ENCODE measurements at places on chromosomes 5 and 9. TPM values are rescaled to one million over a fixed set of nuclear protein-coding genes. Genes with fewer than 3 reads are reported as not detected.

C8G gene
- 2.2 TPM for total RNA-seq

F2RL2 gene
- 0.27 TPM for total RNA-seq

RALGPS1 gene
- total RNA-seq, result 21.1 TPM

GABRA1 gene
- total RNA-seq, result not detected

SH3GL2 gene
- total RNA-seq, result 3.1 TPM

ZNF454 gene
- total RNA-seq, result 2.3 TPM

ROPN1L gene
- 0.20 TPM for total RNA-seq

SLU7 gene
- total RNA-seq, result 46.5 TPM

TAS2R1 gene
- not detected for total RNA-seq

DNA sequence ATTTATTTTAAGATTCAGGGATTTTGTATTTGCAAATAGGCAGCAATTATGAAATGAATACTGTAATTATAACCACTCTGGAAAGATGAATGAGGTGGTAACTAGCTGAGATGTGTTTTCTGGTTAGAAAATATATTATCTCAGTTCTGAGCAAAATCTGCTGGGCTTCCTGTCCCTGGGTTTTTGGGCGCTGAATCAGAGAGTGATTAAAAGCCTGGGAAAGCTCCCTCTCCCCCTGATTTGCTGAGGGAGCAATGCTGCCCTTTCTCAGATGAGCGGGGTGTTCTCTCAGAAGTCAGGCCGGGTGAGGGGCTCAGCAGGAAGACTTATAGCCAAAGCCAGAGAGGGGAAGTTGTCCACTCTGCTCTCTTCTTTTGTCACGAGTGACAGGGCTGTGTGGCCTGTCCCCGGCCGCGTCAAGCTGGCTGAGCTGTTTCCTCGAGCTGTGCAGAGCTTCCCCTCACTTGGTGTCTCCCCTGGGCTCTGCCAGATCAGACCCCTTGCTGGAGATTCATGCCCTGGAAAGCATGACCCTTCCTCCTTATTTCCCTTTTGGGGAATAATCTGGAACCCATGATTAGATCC is 39.8 kb upstream of the PITX1 start:
- no peak for DNase-seq

DNA sequence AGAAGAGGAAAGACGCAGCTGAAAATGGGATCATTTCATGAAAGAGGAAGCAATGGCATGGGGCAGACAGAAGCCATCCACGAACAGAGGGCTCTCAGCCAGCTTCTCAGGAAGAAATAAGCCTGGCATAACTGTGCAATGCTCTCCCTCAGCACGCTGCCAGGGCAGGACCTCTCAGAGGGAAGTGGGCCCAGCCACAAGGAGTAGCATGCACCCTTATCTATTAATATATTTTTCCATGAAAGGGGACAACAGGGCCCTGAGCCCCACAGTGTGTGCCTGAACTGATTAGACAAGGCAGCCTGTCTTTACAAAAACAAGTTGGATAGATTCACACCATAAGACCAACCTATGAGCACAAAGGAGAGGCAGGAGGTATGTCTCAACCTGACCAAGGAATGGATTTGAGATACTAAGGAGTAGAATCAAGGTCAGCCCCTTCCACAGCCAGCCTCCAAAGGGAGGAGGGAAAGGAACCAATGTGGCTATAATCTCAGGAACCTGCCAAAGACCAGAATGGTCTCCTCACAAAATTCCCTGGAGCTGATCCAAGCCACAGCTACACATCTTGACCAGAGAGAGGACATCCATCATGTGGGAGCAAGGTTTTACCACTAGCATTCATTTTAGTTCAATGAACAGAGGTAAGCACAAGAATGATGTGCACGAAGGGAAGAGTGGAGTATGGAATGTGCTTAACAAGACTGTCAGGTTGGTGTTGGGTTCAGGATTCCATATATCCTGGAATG is 154.8 kb downstream of the SIL1 start:
- DNase-seq, result no peak

DNA sequence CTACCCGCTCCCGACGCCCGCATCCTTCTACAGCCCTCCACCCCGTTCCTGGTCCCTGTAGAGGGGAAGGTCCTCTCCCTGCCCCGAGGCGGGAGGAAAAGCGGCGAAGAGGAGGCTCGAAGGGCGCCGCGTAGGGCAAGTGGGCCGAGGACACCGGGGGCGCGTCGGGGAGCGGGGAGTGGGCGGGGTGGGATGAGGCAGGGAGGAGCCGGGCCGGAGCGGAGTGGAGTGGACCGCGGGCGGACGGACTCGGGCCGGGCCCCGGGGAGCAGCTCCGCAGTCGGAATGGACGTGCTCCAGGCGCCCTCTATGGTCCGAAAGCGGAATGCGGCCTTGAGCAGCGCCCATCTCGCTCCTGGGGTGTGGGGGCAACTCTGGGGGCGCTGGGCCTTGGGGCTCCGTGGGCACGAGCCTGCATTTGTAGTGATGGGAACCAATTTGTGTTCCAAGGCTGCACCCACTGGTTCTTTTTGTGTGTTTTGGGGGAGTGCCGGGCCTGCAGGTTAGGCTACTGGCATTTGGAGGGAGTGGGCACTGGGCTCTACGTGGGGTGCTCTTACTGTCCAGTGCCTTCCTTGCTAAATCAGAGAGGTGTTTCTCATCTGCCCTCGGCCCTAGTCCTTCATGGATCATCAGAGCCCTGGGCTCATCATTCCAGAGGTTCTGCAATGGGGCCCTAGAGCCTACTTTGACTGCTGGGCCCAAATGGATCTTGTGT is 7.3 kb downstream of the IRX1 start:
- DNase-seq, result peak; percentile 71

DNA sequence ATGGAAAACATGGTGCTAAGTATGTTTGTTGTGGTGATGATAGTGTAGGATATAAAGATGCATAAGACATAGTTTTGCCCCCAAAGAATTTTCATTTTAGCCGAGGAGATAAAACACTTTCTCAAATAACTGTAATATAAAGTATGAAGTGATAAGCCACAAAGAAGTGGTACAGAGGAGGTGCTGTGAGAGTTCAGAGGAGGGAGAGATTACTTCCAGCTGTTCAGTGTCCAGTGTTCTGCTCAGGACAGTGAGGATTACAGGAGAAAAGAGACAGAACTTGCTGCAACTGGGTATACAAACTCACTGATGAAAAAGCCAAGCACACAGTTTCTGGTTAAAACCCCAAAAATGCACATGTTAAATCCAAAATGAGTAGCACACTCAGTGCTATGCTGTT is 309.3 kb downstream of the KIAA0825 start:
- DNase-seq, result no peak

- DNase-seq, result no peak
These were observed 994 bp downstream of the POLE3 start for GRCh38 chr9:113409481-113409880.

- DNase-seq, result peak; percentile 63
These were observed 54.4 kb downstream of the GNAQ start for GRCh38 chr9:77977210-77977611.

DNA sequence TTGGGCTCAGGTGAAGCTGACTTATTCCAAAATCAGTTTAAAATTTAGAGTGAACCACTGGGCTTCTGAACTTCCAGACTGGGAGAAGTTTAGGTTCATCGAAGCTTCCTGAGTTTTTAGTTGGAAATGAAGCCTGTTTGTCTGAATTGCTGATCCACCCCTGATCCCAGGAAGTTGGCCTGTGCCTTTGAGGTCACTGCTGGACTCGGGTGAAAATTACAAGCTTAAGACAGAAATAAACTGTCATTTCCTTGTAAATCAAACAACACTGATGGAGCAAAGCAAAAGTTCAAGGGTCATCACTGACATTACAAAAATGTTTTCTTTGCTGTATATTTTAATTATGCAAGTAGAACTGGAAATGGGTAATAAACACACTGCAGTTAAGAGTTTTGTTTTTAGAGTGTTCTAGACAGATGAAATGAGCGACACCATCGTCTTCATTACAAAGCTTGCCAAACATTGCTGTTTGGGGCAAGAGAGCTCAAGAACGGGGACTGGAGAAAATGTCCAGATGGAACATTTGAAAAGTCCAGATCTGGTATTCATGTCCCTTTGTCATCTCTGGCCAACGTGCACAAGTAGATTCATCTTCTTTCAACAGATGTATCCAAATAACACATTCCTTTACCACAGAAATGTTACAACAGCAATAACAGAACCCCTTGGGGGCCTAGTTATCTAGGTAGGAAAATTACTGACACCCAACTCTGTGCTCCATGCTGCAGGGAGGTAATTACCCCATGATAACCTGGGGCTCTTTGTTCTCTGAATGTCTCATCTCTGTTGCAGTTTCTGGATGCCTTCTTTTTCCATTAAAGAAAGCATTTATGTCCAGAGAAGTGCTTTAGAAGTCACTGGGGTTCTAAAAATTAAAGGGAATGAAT is 142.4 kb upstream of the ERCC6L2 start:
- DNase-seq, result no peak

DNA sequence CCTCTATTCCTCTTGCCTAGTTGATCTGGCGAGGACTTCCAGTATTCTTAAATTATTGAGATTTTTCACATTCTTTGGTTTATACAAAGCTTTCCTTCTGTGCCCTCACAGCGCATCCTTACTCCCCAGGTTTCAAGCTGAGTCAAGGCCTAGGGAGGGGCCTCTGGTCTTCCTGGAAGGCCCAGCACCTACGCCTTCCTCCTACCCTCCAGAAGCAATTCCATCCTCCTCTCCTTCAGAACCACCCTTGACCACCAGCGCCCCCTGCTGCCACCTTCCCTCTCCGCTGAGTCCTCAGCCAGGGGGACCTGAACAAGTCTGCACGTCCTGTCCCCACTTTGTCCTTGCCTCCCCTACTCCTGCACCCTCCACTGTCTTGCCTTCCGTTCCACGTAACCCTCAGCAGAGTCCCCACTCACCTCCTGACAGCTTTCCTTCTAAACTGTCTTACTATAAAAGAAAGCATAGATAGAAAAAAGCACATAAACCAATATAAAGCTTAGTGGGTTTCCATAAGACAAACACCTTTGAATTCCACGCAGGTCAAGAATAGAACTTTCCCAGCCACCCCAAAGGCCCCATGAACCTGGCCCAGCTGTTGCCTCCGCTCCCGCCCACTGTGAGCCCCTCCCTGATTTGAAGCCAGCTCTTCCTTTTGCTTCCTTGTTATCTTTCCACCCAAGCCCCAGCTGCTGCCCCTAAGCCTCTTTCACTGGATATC is 63.0 kb upstream of the CTSL start:
- peak; percentile 86 for DNase-seq

DNA sequence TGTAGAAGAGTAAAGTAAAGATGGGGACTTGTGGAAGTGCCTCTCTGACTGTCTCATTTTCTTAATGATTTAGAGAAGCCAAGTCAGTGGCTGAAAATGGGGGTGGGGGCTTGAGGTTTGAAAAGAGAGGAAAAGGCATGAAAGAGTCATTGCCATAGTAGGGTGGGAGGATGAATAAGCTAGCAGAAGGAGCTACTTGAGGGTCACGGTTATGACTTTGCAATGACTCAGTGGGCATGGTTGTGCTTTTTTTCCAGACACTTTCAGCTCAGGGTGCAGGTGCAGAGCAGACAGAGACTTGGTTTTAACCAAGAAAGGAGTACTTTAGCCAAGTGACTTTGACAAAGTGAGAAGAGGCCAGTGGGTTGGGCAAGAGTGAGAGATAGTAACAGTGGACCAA is 117.8 kb downstream of the PTTG1 start:
- no peak for DNase-seq

- peak; percentile 61 for DNase-seq
These were observed 58.0 kb downstream of the SLC22A5 start for GRCh38 chr5:132427281-132428146.

GRCh38 chr5:151798674-151799073 is 26.9 kb downstream of the G3BP1 start:
- DNase-seq, result no peak

- DNase-seq, result no peak
These were observed 493.1 kb downstream of the ZNF608 start for GRCh38 chr5:124253203-124253810.

- no peak for DNase-seq
These were observed 398.7 kb downstream of the EBF1 start for GRCh38 chr5:158701007-158701391.

DNA sequence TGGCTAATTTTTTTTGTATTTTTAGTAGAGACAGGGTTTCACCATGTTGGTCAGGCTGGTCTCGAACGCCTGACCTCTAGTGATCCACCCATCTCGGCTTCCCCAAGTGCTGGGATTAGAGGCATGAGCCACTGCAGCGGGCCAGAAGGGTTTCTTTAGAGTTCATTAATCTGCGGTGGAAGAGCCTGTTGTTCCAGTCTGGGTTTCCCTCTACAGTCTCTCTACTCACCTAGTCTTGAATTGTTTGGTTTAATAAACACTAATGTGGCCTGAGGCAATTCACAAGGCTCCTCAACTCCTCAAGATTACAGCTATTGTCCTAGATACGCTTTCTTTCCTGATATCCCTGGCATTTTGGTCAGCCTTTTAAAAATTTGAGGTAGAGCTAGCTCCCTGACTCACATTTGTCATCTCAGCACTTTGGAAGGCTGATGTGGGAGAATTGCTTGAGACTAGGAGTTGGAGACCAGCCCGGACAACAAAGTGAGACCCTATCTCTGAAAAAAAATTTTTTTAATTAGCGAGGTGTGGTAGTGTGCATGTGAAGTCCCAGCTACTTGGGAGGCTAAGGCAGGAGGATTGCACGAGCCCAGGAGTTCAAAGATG is 4.6 kb upstream of the SAR1B start:
- DNase-seq, result no peak

GRCh38 chr9:80648336-80648735 is 1041.0 kb downstream of the TLE1 start:
- no peak for DNase-seq

DNA sequence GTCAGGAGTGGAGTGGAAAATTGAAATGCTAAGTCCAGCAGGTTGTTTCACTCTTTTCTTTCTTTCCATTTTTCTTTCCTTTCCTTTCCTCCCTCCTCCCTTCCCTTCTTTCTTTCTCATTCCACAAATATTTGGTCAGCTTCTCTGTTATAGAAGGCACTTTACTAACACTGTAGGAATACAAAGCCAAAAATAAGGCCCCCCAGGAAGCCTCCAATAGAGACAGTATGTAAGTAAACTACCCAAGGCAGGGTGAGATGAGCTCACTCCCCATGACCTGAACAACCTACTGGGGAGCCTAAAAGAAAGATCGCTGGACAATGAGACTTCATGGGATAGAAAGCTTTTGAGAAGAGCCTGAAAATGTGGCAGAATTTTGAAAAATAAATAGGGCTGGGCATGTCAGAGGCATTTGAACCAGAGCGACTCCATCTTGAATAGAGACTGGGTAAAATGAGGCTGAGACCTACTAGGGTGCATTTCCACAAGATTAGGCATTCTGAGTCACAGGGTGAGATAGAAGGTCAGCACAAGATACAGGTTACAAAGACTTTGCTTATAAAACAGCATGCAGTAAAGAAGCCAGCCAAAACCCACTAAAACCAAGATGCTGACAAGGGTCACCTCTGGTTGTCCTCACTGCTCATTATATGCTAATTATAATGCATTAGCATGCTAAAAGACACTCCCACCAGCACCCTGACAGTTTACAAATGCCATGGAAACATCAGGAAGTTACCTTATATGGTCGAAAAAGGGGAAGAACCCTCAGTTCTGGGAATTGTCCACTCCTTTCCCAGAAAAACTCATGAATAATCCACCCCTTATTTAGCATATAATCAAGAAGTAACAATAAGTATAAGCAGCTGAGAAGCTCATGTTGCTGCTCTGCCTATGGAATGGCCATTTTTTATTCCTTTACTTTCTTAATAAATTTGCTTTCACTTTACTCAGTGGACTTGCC is 158.9 kb upstream of the EGFLAM start:
- no peak for DNase-seq
